ENCODE measurements at places on chromosomes 4 and X. TPM values are rescaled to one million over a fixed set of nuclear protein-coding genes. Genes with fewer than 3 reads are reported as not detected.
A peak's percentile ranks its signal among the peaks of the same experiment; 100 is the strongest.

DNA sequence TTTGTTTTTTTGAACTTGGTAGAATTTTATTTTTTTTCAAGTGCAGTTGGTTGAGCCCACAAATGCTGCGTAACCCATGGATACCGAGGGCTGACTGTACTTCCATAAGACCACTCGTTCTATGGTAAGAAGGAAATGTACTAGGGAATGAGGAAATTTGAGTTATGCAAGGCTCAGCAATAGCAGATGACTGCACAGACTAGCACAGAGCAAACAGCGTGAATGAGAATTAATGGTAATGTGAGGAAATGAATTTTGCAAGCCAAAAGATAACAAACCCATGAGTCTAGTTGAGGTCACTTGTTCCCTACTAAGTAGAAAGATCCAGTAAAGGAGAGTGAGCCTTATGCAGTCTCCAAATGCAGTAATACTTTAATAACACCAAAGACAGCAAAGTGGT, 17.4 kb downstream of the GSPT2 start:
- no peak for DNase-seq
- H3K4me1 ChIP-seq = no peaks in the 10 kb centered on the region
- no peak overlapping the region for H3K4me3 ChIP-seq
- no peaks in the 10 kb centered on the region for H3K27me3 ChIP-seq

- no peak overlapping the region for H3K27ac ChIP-seq
- DNase-seq = peak; percentile 72
Observed at GRCh38 chr4:7719354-7720174, 220.1 kb downstream of the AFAP1 start.

GRCh38 chr4:23884741-23885140, 5.1 kb downstream of the PPARGC1A start:
- no peak overlapping the region for H3K27ac ChIP-seq
- H3K36me3 ChIP-seq = peaks cover 17% of the 10 kb centered on the region
- H3K4me3 ChIP-seq = no peak overlapping the region
- H3K4me1 ChIP-seq = peaks cover 34% of the 10 kb centered on the region
- DNase-seq = no peak
- H3K27me3 ChIP-seq = no peaks in the 10 kb centered on the region

Gene MAGEA12
- total RNA-seq = not detected

- no peak overlapping the region for H3K27ac ChIP-seq
- no peak overlapping the region for H3K4me3 ChIP-seq
- no peak for DNase-seq
Observed at GRCh38 chr4:25901030-25901430, 13.0 kb upstream of the SMIM20 start.

- no peak for DNase-seq
- no peak overlapping the region for H3K4me3 ChIP-seq
- H3K27ac ChIP-seq = no peak overlapping the region
- no peaks in the 10 kb centered on the region for H3K4me1 ChIP-seq
- no peaks in the 10 kb centered on the region for H3K27me3 ChIP-seq
- H3K36me3 ChIP-seq = no peaks in the 10 kb centered on the region
Observed at GRCh38 chr4:5118994-5119835, 67.9 kb downstream of the STK32B start.

Gene ALPK1
- total RNA-seq = 17.9 TPM

- H3K36me3 ChIP-seq = no peaks in the 10 kb centered on the region
- no peak overlapping the region for H3K27ac ChIP-seq
- no peak overlapping the region for H3K4me3 ChIP-seq
- no peaks in the 10 kb centered on the region for H3K4me1 ChIP-seq
Observed at GRCh38 chr4:165927366-165927765, 54.3 kb downstream of the TLL1 start.

DNA sequence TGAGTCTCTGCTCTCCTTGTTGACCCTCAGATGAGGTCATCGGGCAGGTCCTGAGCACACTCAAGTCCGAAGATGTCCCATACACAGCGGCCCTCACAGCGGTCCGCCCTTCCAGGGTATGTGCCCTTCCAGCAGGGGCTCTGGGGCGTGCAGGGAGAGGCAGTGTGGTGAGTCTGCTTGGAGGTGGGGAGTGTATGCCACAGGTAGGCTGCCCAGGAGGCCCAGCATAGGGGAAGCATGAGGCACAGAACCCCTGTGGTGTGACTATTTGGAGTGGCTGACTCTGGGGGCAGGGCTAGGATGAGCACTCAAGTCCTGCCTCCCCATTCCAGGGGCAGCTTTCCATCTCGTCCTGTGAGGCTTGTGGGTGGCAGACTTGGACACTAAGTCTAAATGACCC, 3.3 kb upstream of the GDI1 start:
- peaks cover 9% of the 10 kb centered on the region for H3K4me1 ChIP-seq
- no peak for DNase-seq
- no peak overlapping the region for H3K27ac ChIP-seq
- no peak overlapping the region for H3K4me3 ChIP-seq
- peaks cover 55% of the 10 kb centered on the region for H3K36me3 ChIP-seq

DNA sequence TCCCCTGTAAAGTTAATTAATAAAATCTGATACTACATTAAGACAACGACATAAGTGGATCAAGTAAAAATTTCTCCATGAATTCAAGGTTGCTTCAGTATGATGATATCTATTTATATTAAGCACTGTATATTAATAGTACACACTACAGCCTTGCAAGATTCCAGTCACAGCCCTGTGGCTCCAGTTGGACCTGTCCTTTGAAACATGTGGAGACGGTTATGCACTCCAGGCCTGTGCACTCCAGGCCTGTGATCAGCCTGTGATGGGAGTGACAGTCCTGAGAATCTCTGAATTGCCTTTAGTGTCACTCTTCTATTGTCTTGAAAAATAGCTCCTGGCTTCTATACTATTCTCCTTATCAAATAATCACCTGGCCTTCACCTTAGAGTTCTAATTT, 981.1 kb upstream of the AGA start:
- no peaks in the 10 kb centered on the region for H3K27me3 ChIP-seq
- H3K4me1 ChIP-seq = no peaks in the 10 kb centered on the region
- H3K4me3 ChIP-seq = no peak overlapping the region
- no peak overlapping the region for H3K27ac ChIP-seq

Data from Calu3 (cell line).